H1 (cell line): ENCODE measurements at places on chromosomes 2 and 18. TPM values are rescaled to one million over a fixed set of nuclear protein-coding genes. Genes with fewer than 3 reads are reported as not detected.

FAM228A gene
- polyA plus RNA-seq, result not detected in 2 replicates

LIPG gene
- polyA plus RNA-seq, result 8.3 and 9.2 TPM in 2 replicates

FSHR gene
- 0.06 TPM in 1 of 2 replicates, not detected in the other for polyA plus RNA-seq

CD207 gene
- not detected in 2 replicates for polyA plus RNA-seq

ACTG2 gene
- 4.8 and 6.2 TPM in 2 replicates for polyA plus RNA-seq

DSC3 gene
- 0.61 and 0.70 TPM in 2 replicates for polyA plus RNA-seq

ACMSD gene
- polyA plus RNA-seq, result not detected in 2 replicates

ACADL gene
- polyA plus RNA-seq, result 0.09 and 0.11 TPM in 2 replicates

SERPINB12 gene
- not detected in 2 replicates for polyA plus RNA-seq
